ENCODE measurements at places on chromosomes 11 and 22.

- DNase-seq: no peak
Measured at GRCh38 chr11:133955081-133955891, 1.5 kb downstream of the IGSF9B start.

GRCh38 chr11:95728094-95728493 is 61.5 kb downstream of the FAM76B start:
- DNase-seq: no peak

DNA sequence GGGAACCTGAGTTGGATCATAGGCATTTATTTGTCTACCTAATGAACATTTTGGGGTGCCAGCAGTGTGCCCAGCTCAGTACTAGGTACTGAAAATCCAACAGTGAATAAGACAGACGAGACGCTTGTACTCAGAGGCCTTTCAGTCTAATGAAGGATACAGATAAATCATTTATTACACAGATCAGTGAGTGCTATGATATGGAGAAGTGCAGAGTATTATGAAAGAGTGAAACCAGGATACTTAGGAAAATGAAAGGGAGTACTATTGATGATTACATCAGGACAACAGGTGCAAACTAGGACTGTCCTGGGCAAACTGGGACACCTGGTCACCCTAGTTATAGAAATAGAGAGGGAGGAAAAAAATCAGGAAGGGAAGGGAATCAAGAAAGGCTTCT is 207.5 kb upstream of the NCAM1 start:
- DNase-seq: no peak

- DNase-seq: no peak
Measured at GRCh38 chr11:118612378-118612777, 5.0 kb downstream of the PHLDB1 start.

DNA sequence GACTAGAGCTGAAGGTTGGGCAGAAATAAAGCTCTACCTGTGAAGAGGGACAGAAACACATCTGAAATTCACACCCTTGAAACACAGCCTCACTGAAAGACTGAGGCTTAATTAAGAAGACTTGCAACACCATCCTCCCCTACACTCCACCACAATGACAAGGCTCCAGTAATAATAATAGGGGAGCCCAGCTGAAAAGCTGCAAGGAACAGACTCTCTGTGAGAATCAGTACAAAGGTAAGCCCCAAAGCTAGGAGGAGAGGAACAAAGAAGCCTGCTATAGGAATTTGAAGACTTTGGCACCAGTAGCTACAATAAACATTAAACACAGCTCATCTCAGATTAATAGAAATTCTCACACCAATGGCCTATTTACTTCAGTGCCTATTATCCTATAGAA is 176.9 kb downstream of the FAT3 start:
- no peak for DNase-seq

DNA sequence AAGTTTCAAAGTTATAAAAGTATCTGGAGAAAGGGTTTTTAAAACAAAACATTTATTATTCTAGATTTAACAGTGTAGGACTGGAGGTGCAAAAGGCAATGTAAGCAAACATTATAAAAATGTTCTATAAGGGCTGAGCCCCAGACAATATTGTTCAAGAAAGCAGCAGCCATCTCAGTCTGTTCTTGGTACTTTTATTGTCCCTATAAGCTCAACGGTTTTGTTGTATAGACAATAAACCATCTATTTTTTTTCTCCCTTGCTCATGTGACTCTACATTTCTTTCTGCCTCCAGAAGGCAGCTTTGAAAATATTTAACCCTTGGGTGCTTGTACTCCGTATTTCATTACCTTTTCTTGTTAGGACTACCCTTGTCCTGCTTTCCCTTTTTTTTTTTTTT is 25.2 kb upstream of the NXPE2 start:
- DNase-seq: no peak

- no peak for DNase-seq
Measured at GRCh38 chr11:67633758-67634365, 4.1 kb upstream of the NUDT8 start.

DNA sequence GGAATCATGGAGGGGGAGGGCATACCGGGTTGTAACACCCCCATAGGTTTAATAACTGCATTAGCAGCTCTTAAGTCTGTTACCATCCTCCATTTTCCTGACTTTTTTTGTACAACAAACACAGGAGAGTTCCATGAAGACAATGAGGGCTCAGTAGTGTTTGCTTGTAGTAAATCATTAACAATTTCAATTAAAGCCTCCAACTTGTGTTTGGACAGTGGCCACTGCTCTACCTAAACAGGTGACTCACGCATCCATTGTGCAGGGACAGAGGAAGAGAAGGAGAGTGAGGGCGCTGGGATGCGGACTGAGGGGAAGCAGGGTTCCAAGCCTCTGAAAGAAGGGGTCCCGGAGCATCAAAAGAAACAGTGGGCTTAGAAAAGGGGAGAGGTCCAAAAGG is 21.3 kb upstream of the MTNR1B start:
- DNase-seq: no peak

Data from keratinocyte (primary cell).